ENCODE measurements at places on chromosomes 2 and 18.

GRCh38 chr2:144431998-144432397 is 87.9 kb downstream of the ZEB2 start:
- DNase-seq: no peak

DNA sequence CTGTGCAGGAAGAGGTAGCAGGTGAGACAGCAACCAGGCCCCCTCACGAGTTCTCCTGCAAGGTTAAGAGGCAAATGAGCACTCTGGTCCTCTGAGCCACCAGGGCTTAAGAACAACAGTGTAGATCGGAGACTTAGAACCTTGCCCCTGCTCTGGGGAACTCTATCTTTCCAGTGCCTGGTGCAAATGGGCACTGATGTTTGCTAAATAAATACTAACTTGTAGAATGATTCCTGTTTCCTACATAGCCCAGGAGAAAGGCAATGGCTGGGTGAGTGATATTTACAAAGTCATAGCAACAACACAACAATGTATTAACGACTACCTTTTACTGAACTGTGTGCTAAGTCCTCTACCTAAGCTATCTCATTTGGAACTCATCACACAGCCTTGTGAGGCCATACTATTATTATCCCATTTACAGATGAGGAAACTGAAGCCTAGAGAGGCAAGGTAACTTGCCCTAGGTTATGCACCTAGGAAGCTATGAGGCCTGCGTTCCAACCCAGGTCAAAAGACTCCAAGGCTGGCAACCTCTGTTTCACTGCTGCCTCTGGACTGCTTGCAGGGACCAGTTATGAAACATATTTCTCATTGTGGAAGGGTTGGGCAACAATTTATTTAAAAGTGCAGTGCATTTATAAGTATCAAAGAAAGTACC is 4.3 kb downstream of the ATP8B1 start:
- no peak for DNase-seq

DNA sequence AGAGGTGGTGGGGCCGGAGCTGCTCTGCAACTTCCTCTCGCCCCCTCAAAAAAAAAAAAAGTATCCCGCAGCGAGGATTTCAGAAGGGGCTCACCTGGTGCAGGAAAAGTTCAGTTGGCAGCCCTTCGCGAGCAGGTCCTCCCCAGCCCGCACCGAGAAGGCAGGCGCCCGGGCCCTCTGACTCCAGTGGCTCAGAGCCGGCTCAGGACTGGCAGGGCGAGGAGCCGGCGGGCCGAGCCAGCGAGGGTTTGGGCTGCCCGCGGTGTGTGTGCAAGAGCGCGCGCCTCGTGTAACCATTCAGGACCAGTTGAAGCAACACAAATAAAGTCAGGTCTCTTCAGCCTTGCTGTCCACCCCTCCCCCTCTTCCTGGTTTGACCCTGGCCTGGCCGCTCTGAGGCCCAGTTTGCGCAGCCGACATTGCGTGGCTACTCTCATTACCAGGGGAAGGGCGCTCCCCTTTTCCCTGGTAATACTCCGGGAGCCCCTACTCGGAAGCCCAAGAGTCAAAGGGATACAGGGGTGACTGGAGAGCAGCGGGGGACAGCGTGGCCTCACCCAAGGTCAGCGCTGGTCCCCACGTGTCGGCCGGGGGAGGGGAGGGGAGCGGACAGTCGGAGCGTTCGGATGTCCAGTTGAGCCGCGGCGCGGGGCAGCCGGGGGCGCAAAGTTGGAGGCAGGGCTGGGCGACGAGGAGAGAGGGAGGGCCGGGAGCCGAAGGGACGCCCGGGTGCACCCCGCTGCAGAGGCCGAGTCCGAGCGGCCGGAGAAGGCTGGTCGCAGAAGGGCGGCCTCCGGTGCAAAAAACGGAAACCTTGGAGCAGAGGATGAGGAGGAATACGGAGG is 12.3 kb downstream of the EN1 start:
- DNase-seq: peak; percentile 64

DNA sequence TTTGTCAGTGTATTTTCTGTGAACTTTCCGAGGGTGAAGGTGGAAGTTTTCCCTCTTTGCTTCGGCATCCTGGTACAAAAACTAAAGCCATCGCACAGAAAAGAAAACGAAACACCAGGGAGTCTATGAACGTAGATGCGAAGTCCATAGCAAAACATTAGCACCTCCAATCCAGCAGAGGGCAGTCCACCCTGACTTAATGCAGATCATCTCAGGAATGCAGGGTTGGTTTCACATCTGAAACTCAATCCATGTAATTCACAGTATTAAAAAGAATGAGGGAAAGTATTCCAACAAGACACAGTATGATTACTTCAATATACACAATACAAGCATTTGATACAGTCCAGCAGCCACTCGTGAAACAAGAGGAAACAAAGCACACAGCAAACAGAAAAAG is 70.8 kb downstream of the RTP5 start:
- DNase-seq: no peak

GRCh38 chr2:62118160-62118559 is 77.8 kb upstream of the B3GNT2 start:
- DNase-seq: no peak

Data from right kidney (tissue), 9 donors.